ENCODE measurements at places on chromosomes 3 and 15. TPM values are rescaled to one million over a fixed set of nuclear protein-coding genes. Genes with fewer than 3 reads are reported as not detected.
A peak's percentile ranks its signal among the peaks of the same experiment; 100 is the strongest.

DNA sequence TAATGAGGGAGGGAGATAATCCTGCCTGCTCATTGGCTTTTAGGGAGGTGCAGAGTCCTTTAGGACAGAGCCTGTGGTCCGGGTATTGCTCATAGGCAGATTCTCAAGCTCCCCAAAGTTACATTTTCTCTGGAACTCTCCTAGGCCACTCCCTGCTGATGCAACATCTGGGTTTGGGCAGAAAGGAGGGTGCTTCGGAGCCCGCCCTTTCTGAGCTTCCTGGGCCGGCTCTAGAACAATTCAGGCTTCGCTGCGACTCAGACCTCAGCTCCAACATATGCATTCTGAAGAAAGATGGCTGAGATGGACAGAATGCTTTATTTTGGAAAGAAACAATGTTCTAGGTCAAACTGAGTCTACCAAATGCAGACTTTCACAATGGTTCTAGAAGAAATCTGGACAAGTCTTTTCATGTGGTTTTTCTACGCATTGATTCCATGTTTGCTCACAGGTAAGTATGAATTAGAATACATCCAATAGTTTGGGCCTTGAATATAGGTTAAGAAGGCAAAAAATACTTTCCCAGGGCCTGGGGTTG is at the start of gene IL20RB:
Gene IL20RB (plus strand): TSS at position 233 of the 538 bp plus-strand sequence. CDS start 131 bp downstream, at position 364.
- no peak for DNase-seq

DNA sequence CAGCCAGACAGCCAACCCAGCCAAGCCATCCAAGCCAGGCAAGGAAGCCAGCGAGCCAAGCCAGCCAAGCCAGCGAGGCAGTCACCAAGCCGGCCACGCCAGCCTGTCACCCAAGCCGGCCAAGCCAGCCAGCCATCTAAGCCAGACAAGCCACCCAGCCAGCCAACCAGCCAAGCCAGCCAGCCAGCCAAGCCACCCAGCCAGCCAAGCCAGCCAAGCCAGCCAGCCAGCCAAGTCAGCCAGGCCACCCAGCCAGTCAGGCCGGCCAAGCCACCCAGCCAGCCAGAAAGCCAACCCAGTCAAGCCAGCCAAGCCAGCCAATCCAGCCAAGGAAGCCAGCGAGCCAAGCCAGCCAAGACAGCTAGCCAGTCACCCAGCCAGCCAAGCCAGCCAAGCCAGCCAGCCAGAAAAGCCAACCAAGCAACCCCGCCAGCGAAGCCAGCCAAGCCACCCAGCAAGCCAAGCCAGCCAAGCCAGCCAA is 201.2 kb downstream of the GOLGA6L6 start:
- DNase-seq, result peak; percentile 78

DNA sequence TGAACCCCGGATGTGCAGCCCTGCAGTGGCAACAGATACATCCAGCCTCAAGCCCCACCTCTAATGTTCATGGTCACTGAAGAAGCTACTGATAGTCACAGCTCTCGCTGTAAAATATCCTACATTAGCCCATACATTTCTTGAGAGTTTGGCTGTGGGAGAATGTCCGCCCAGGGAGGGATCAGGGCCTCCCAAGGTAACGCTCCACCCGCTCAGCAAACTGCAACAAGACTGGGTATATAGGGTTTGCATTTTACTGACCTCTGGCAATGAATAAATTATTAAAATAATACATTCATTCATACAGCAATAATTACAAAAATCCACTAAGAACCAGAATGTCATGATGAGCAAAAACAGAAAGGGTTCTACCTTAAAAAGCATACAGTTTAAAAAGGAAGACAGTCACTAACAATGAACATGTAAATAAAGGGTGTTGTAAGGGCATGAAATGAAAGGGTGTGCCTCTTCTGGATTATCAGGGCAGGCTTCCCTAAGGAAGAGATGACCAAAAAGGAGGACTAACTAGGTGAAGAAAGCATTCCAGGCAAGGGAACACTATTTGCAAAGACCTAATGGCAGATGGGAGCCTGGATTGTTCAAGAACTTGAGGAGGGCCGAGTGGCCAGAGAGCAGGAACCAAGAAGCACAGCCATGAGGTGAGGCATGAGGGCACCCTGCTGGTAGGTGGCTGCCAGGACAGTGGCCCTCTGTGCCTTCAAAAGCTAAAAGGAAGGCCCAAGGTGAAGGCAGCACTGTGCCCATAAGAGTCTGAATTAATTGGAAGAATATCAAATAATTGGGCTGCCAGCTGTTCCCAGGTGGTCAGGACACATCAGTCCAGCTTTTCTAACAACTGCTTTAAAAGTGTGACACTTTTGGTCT is 28.1 kb upstream of the CTDSPL start:
- DNase-seq, result no peak

Gene SHC4
- 2.6 TPM for total RNA-seq

Gene DPPA2
- total RNA-seq, result not detected

Gene CAMK1
- 20.1 TPM for total RNA-seq

Gene RBMS3
- 57.0 TPM for total RNA-seq

All from right cardiac atrium (tissue), 5 donors.